ENCODE measurements at places on chromosomes 2 and 18.
A peak's percentile ranks its signal among the peaks of the same experiment; 100 is the strongest.

DNA sequence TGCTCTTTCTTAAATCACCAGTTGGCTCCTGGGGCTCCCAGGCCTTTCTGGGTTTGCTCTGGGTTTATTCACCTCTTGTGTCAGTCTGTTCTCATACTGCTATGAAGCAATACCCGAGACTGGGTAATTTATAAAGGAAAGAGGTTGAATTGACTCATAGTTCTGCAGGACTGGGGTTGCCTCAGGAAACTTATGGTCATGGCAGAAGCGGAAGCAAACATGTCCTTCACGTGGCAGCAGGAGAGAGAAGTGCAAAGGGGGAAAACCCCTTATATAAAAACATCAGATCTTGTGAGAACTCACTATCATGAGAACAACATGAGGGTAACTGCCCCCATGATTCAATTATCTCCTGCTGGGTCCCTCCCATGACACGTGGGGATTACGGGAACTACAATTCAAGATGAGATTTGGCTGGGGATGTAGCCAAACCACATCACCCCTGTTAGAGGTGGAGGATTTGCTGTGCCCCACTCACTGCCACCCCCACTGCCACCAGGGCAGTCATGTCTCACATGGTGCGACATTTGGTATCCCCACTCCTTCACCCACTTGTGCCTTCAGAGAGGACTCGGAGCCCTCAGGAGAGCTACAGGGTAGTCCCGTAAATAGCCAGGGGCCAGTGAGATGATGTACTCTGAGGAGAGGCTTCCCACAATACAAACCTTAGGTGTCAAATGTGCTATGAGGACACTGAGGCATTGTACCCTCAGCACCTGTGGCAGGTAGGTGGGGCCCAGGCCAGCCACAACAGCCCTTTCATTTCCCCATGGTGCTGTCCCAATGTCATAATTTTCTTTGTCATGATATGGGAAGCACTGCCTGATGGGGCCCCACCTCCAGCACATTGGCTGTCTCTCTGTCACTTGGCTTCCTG is 35.7 kb downstream of the CDC42EP3 start:
- DNase-seq: peak; percentile 48

DNA sequence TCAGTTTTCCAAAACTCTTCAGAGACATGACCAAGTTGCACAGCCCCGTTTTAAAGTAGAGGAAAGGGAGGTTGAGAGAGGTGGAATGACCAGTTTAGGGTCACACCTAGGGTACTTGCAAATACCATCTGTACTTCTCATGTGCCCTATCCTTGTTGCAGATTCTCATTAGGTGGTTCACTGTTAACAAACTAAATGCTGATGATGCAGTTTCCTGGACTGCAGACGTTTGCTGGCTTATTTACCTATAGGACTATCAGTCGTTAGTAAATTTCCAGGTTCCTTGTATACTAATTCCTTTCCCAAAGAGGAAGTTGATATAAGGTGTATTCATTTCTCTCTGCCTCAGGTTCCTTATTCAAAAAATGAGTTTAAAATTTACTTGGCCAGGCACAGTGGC is 1.4 kb downstream of the FARP2 start:
- no peak for DNase-seq

GRCh38 chr2:229081411-229081810 is 189.7 kb downstream of the PID1 start:
- no peak for DNase-seq

GRCh38 chr2:94870440-94871225 is 597 bp upstream of the TEKT4 start:
- no peak for DNase-seq

GRCh38 chr2:145305889-145306288 is 786.0 kb upstream of the ZEB2 start:
- no peak for DNase-seq

- no peak for DNase-seq
Measured at GRCh38 chr2:30287190-30287840, 56.0 kb downstream of the LBH start.

- no peak for DNase-seq
Measured at GRCh38 chr2:166343467-166343866, 32.3 kb downstream of the SCN9A start.

DNA sequence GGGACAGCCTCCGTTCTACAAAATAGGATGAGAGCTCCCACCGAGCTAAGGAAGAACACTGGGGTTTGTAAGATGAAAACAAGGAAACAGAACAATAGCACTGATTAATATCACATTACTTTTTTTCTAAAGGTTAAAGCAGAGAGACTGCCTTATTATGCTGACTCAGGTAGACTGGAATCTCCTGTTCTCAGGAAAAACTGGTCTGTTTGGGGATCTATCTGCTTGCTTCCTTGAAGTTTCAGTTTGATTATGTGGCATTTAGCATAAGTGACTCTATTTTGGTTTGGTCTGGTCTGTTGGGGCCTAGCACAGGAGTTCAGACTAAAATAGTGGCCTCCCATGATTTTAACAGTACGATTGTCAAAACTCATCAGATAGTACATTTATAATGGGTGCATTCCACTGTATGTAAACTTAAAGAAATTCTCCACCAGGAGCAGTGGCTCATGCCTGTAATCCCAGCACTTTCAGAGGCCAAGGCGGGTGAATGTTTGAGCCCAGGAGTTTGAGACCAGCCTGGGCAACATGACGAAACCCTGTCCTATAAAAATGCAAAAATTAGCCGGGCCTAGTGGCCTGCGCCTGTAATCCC is 64.1 kb upstream of the NDUFV2 start:
- DNase-seq: no peak
